ENCODE measurements at places on chromosomes 4 and X. TPM values are rescaled to one million over a fixed set of nuclear protein-coding genes. Genes with fewer than 3 reads are reported as not detected.

MXRA5 gene
- total RNA-seq, result not detected

MAGEA3 gene
- total RNA-seq, result not detected

DCAF12L2 gene
- total RNA-seq, result 1.3 TPM

RAB40A gene
- not detected for total RNA-seq

S100P gene
- total RNA-seq, result 210 TPM

PRRG1 gene
- 23.1 TPM for total RNA-seq

SMR3B gene
- not detected for total RNA-seq

Data from NCI-H460 (cell line).